Breast epithelium (tissue), 4 donors: ENCODE measurements at places on chromosomes 11 and 22.
A peak's percentile ranks its signal among the peaks of the same experiment; 100 is the strongest.

GRCh38 chr11:60777106-60777505, 8.0 kb upstream of the MS4A10 start:
- H3K27ac ChIP-seq, result no peak overlapping the region
- no peaks in the 10 kb centered on the region for H3K4me1 ChIP-seq
- no peak for DNase-seq
- H3K36me3 ChIP-seq, result no peaks in the 10 kb centered on the region
- H3K4me3 ChIP-seq, result no peak overlapping the region

GRCh38 chr22:40585310-40585751, 51.2 kb downstream of the MRTFA start:
- no peaks in the 10 kb centered on the region for H3K36me3 ChIP-seq
- H3K27ac ChIP-seq, result no peak overlapping the region
- DNase-seq, result no peak
- no peak overlapping the region for H3K4me3 ChIP-seq
- no peaks in the 10 kb centered on the region for H3K4me1 ChIP-seq

DNA sequence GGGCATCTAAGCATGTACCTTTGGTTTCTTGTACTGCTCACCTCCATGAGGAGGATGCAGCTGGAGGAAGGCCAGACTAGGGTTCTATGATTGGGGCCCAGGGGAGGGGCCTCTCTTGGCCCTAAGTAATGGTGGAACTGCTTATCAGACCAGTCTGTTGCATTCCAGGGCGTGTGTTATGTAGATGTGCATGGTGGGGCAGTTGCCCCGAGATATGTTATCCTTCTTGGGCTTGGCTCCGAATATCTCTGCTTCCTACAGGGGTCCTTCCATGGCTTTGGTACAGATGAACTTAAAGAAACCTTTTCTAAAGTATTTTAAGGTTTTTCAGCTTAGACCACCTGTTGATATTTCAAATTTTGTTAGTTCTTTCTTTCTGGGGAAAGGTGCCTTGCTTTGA, 126.0 kb downstream of the SWAP70 start:
- no peaks in the 10 kb centered on the region for H3K27me3 ChIP-seq
- no peak overlapping the region for H3K4me3 ChIP-seq
- H3K4me1 ChIP-seq, result no peaks in the 10 kb centered on the region
- DNase-seq, result no peak

- no peaks in the 10 kb centered on the region for H3K4me1 ChIP-seq
- H3K36me3 ChIP-seq, result no peaks in the 10 kb centered on the region
- DNase-seq, result no peak
- no peak overlapping the region for H3K4me3 ChIP-seq
These were observed 73.9 kb downstream of the SCUBE1 start for GRCh38 chr22:43269246-43269645.

DNA sequence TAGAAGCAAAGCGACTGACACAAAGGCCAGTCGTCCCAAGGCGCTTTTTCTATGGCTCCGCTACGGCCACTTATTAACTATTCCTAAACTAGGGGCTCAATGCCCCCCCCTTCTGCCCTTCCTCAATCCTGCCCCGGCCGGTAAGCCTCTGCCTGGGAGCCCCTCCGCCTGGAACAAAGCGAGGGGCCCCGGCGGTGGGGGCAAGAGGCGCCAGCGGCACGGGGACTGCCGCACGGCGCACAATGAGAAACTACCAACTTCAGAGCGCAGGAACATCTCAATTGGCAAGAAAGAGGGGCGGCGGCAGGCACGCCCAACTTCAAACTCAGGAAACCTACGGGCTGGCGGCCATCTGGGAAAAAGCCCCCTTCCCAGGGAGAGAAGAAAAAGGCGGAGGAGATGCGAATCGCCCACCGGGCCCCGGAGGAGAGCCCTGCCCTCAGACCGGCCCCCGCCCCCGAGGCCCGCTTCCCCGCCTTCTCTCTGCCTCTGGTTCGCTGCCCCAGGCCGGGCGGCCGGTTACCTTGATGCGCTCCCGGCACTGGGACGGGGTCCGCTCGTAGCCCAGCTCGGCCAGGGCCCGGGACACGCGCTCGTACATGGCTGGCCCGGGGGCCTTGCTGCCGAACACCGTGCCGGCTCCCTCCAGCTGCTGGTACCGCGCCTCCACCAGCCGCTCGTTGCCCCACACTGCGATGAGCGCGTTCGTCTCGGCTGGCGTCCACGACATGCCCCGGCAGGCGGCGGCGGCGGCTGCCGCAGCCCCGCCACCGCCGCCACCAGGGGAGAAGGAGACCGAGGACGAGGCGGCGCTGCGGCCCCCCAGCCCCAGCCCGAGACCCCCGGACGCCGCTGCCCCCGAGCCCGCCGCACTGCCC, 619 bp downstream of the MSANTD2 start:
- H3K27ac ChIP-seq, result peak overlapping the region; percentile 99
- no peak for DNase-seq
- H3K27me3 ChIP-seq, result no peaks in the 10 kb centered on the region
- H3K4me1 ChIP-seq, result no peaks in the 10 kb centered on the region

DNA sequence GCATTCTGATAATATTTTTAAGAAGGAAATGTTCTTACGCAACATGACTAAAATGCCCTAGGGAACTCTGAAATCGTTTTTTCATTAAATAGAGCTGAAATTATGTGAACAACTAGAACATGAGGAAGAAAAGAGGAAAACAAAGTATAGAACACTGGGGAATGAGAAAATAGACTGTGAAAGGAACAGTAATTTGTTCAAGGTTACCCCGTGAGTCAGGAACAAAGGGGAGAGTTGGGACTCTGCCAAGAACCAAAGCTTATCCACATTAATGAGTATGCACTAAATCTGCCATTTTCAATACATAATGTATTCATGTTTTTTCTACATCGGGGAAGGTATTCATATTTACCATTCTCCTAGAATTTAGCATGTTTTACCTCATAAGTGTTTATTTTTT, 961.8 kb upstream of the CCDC90B start:
- no peaks in the 10 kb centered on the region for H3K4me1 ChIP-seq
- DNase-seq, result no peak
- H3K4me3 ChIP-seq, result no peak overlapping the region
- H3K27me3 ChIP-seq, result no peaks in the 10 kb centered on the region
- no peaks in the 10 kb centered on the region for H3K36me3 ChIP-seq
- H3K27ac ChIP-seq, result no peak overlapping the region

GRCh38 chr11:84930863-84931262, 696.3 kb downstream of the DLG2 start:
- H3K27ac ChIP-seq, result no peak overlapping the region
- H3K4me1 ChIP-seq, result no peaks in the 10 kb centered on the region
- H3K4me3 ChIP-seq, result no peak overlapping the region
- H3K36me3 ChIP-seq, result no peaks in the 10 kb centered on the region

GRCh38 chr11:65357856-65358356, 3.4 kb downstream of the TIGD3 start:
- peaks cover 4% of the 10 kb centered on the region for H3K4me1 ChIP-seq
- H3K27ac ChIP-seq, result no peak overlapping the region
- H3K27me3 ChIP-seq, result peaks cover 9% of the 10 kb centered on the region
- no peaks in the 10 kb centered on the region for H3K36me3 ChIP-seq
- no peak for DNase-seq

- H3K4me1 ChIP-seq, result peaks cover 4% of the 10 kb centered on the region
- DNase-seq, result no peak
- H3K36me3 ChIP-seq, result no peaks in the 10 kb centered on the region
- H3K4me3 ChIP-seq, result no peak overlapping the region
These were observed 4.7 kb downstream of the TCIRG1 start for GRCh38 chr11:68043349-68044144.

DNA sequence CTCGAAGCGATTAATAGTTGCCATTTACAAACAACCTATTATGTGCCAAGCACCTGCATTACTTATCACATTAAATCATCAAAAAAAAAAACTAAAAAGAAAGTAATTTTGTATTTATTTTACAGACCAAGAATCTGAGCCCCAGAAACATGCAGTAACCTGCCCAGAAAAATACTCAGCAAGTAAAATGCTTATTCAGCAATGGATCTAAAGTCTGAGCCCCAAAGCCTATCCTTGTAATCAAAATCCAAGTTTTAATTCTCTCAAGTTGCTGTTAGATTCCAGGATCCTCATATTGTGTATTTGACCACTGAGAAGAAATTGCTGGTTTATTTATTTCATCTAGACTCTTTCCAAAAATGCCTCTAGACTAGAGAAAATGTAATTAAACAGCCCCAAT, 783.3 kb upstream of the API5 start:
- H3K27me3 ChIP-seq, result no peaks in the 10 kb centered on the region
- no peaks in the 10 kb centered on the region for H3K36me3 ChIP-seq
- H3K27ac ChIP-seq, result no peak overlapping the region
- H3K4me1 ChIP-seq, result no peaks in the 10 kb centered on the region
- DNase-seq, result no peak

DNA sequence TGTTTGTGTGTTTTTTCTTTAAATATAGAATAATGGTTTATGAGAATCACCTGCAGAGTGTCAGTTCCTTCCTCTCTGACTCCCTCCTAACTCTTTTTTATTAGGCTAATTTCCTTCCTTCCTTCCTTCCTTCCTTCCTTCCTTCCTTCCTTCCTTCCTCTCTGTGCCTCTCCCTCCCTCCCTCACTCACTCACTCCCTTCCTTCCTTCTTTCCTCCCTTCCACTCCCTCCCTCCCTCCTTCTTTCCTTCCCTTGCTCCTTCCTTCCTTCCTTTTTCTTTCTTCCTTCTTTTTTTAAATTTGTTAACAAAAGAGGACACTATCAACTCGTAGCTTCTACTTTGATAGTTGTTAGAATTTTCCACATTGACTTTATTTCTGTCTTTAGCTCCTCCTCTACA, 152.3 kb upstream of the SEZ6L start:
- DNase-seq, result no peak
- H3K36me3 ChIP-seq, result no peaks in the 10 kb centered on the region

GRCh38 chr22:24926849-24927579, 19.5 kb downstream of the LHFPL7 start:
- H3K4me3 ChIP-seq, result no peak overlapping the region
- no peak overlapping the region for H3K27ac ChIP-seq
- DNase-seq, result no peak
- H3K4me1 ChIP-seq, result no peaks in the 10 kb centered on the region
- H3K27me3 ChIP-seq, result no peaks in the 10 kb centered on the region

GRCh38 chr11:129141748-129142523, 50.2 kb downstream of the ARHGAP32 start:
- no peaks in the 10 kb centered on the region for H3K4me1 ChIP-seq
- no peak overlapping the region for H3K4me3 ChIP-seq
- no peaks in the 10 kb centered on the region for H3K27me3 ChIP-seq
- no peaks in the 10 kb centered on the region for H3K36me3 ChIP-seq
- no peak for DNase-seq
- H3K27ac ChIP-seq, result no peak overlapping the region

DNA sequence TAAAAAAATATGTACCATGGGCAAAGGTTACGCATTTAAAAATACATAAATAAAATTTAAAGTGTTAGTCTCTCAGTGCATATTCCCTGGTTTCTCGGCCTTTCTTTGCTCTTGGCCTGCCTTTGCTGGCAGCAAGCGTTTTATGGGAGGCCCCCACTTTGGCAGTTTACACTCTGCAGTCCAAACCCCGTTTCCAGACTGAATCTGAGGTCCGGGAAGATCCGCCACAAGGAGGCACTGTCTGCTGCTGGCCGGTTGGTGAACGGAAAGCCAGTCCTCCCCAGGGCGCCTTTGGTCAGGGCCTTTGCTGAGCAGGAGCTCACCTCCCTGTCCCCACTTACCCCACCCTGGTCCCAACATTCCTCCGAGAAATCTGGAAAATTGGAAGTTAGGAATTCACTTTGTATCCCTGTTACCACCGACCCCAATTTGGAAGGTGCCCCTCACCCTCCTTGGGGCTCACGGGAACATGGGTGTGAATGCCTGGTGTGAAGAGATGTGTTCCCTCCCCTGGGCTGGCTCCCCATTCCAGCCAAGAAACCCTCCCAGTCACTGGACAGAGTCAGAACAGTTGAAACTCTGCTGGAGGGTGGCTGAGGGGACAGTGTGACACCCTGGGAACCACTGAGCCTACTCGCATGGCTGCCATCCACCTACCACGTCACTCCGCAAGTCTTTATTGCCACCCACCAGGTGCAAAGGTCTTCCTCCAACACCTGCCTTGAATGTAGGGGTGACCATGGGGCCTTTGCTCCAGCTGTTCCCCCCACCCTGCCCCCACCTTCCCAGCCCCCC, 9.4 kb upstream of the SF1 start:
- H3K4me3 ChIP-seq, result no peak overlapping the region
- H3K4me1 ChIP-seq, result no peaks in the 10 kb centered on the region
- no peak overlapping the region for H3K27ac ChIP-seq
- no peaks in the 10 kb centered on the region for H3K36me3 ChIP-seq

GRCh38 chr22:22768885-22769284, 118.7 kb upstream of the IGLL5 start:
- no peak for DNase-seq
- no peak overlapping the region for H3K27ac ChIP-seq
- no peaks in the 10 kb centered on the region for H3K27me3 ChIP-seq
- no peak overlapping the region for H3K4me3 ChIP-seq
- no peaks in the 10 kb centered on the region for H3K4me1 ChIP-seq
- H3K36me3 ChIP-seq, result no peaks in the 10 kb centered on the region

DNA sequence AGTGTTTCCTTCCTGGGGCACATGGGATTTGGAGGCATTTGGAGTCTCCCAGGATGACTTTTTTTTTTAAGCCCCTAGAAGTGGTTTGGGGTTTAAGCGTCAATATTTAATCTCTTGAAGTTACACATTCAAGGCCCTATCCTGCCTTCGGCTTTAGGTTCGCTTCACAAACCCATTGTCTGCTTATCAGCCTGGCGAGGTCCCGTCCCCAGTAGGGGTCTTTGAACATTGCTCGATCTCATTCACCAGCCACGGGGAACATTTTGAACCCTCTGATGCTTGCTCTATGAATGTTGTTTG, 75.9 kb downstream of the KCNQ1 start:
- no peak overlapping the region for H3K27ac ChIP-seq
- no peaks in the 10 kb centered on the region for H3K27me3 ChIP-seq
- H3K36me3 ChIP-seq, result no peaks in the 10 kb centered on the region
- peak; percentile 10 for DNase-seq

- H3K27me3 ChIP-seq, result no peaks in the 10 kb centered on the region
- no peak for DNase-seq
- H3K4me3 ChIP-seq, result no peak overlapping the region
- no peak overlapping the region for H3K27ac ChIP-seq
These were observed 48.4 kb upstream of the POLD3 start for GRCh38 chr11:74543991-74544390.

- no peak for DNase-seq
- no peak overlapping the region for H3K4me3 ChIP-seq
- H3K27ac ChIP-seq, result no peak overlapping the region
- no peaks in the 10 kb centered on the region for H3K27me3 ChIP-seq
These were observed 7.7 kb downstream of the LIF start for GRCh38 chr22:30238661-30239487.

DNA sequence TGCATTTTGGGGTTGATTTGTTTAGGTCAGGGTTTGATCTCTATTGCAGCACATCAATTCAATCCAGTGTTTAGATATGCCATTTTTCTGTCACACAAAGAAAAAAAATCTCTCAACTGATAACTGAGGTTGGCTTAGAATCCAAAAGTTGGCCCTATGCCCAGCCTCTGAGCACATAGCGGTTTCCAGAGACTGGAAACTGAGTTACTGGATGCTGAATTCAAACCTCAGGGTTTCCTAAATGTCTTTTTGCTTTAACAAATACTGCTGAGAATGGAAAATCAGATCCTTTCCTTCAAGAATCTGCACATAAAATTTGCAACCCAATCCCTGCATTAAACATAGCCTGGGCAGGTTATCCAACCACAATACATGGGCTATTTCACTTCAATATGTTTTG, 4.0 kb downstream of the P4HA3 start:
- DNase-seq, result no peak
- no peaks in the 10 kb centered on the region for H3K4me1 ChIP-seq
- H3K27me3 ChIP-seq, result peaks cover 3% of the 10 kb centered on the region

GRCh38 chr22:17434856-17435255, 65.6 kb downstream of the CECR2 start:
- H3K27ac ChIP-seq, result no peak overlapping the region
- no peak for DNase-seq
- no peaks in the 10 kb centered on the region for H3K4me1 ChIP-seq
- H3K4me3 ChIP-seq, result no peak overlapping the region
- no peaks in the 10 kb centered on the region for H3K27me3 ChIP-seq
- H3K36me3 ChIP-seq, result no peaks in the 10 kb centered on the region
